ENCODE measurements at places on chromosomes 4 and X.

- DNase-seq: no peak
Observed at GRCh38 chr4:13130848-13131247, 353.3 kb downstream of the RAB28 start.

- no peak for DNase-seq
Observed at GRCh38 chr4:71992571-71993312, 39.1 kb upstream of the NPFFR2 start.

DNA sequence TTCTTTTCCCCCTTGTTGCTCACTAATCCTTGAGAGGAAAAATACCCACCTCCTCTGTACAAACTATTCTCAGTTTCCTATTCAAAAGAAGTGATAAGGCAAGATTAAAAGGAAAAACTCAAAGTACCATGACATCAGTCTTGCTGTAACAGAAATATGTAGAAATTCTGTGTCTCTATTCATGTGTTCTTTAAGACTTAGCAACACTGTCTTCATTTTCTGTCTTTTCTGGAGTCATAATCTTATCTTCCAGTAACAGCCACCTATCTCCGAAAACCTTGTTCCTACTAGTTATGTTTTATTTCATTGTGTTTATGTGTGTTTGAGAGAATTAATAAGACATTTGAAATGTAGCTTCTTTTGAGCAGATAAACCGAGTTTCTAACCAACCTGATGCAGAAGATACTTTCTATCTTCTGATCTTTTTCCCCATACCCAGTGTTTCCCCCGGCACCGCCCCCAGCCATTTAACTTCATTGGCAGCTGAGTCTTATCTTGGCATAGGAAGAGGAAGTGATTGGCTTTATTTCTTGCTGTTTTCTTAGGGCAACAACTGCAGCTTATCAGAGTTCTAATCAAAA is 8.0 kb downstream of the FAM241A start:
- no peak for DNase-seq

- DNase-seq: no peak
Observed at GRCh38 chr4:155681886-155682285, 15.2 kb downstream of the GUCY1A1 start.

DNA sequence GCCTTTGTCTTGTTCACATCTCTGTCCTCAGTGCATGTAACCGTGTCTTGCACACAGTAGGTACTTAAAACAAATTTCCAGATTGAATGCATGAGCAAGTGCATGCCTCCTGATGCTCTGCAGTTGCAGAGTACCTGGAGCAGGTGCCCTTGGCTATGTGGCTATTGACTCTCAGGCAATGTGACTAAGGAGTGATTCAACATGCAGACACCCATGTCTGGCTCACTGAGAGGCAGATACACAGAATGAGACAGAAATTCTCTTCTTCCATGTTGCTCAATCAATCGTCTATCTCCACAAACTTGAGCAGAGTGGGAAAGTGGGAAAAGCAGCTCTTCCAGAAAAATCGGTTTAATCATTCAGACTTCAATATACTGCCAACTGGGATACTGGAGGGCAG is 111.0 kb downstream of the CHRDL1 start:
- DNase-seq: no peak

- no peak for DNase-seq
Observed at GRCh38 chr4:88524171-88524570, 595 bp upstream of the PYURF start.

- DNase-seq: no peak
Observed at GRCh38 chrX:134949271-134949670, 41.5 kb upstream of the SMIM10 start.

DNA sequence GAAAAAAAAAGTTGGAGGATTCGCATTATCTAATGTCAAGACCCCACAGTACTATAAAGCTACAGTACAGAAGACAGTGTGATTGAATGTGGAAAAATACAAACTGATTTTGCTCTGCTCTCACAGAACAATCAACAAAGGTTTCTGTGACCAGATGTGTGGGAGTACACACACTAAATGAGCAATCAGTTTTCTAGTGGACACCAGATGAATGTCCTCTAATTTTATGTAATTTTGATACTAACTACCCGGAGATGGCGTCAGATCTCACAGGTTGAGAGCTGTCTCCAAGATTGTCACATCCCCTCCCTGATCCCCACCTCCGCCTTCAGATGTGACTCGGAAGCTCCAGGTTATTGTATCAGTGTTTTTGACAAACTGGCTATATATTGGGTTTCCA is 81.9 kb upstream of the HUWE1 start:
- DNase-seq: no peak

- DNase-seq: no peak
Observed at GRCh38 chr4:48254381-48255071, 15.1 kb downstream of the TEC start.

- no peak for DNase-seq
Observed at GRCh38 chr4:99438405-99438780, 3.3 kb upstream of the ADH7 start.

GRCh38 chrX:85359051-85359450 is 20.4 kb downstream of the POF1B start:
- DNase-seq: no peak

- no peak for DNase-seq
Observed at GRCh38 chrX:26442340-26442739, 226.4 kb downstream of the MAGEB5 start.

GRCh38 chr4:6354119-6354518 is 84.5 kb downstream of the WFS1 start:
- no peak for DNase-seq

DNA sequence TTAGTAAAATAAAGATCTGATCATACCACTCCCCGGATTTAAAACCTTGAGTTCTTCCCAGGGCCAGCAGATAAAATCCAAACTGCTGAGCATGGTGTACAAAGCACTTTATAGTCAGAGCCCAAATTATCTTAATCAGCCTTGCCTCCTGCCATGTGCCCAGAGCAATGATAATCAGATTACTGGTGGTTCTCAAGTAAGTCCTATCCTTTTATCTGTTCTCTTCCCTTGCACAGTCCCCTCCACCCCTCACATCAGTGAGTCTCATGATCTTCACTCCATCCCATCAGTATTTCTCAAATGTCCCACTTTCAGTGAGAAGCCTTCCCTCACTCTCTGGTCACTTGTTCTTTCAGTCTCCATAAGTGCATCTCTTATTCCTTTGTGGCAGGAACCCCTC is 22.7 kb downstream of the INTS6L start:
- no peak for DNase-seq

DNA sequence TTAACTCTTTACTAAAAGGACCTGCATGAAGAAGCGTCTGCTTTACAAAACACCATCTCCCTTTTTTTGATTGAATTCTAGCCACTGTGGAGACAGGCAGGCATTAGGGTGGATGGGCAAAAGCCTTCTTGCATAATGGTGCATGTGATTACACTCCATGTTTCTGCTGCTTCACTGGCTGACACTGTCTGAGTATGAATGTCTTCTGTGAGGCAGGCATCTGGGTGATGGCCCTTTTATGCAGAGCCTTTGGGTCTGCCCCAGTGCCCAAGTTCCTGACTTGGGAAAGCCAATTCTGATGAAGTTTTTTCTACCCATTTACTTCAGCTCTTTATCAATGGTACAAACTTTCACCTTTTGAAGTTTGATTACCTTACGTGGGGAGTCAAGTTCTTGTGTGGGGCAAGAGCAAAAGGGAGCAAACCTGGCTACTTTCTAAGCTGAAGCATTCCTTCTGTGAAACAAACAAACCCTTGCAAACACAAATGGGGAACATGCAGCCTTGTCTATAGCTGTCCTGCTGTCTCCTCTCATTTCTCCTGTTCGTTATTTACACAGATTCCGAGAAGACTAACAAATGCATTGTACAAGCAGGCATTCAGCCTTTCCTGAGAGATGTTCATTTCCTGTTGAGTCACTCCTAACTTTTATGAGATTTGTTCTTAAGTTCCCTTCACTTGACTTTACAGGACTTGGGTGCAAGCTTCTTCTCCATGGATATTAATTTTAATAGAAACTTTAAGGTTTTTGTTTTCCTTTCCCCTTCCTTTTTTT is 301.9 kb downstream of the TLL1 start:
- no peak for DNase-seq
